Osteoblast (primary cell): ENCODE measurements at places on chromosomes 13 and 19. TPM values are rescaled to one million over a fixed set of nuclear protein-coding genes. Genes with fewer than 3 reads are reported as not detected.

GRCh38 chr13:35839806-35840205, 291.4 kb downstream of the DCLK1 start:
- DNase-seq: no peak

The ADM5 gene
- total RNA-seq: under 0.01 and 0.29 TPM in 2 replicates

The FGF21 gene
- total RNA-seq: not detected in 2 replicates

DNA sequence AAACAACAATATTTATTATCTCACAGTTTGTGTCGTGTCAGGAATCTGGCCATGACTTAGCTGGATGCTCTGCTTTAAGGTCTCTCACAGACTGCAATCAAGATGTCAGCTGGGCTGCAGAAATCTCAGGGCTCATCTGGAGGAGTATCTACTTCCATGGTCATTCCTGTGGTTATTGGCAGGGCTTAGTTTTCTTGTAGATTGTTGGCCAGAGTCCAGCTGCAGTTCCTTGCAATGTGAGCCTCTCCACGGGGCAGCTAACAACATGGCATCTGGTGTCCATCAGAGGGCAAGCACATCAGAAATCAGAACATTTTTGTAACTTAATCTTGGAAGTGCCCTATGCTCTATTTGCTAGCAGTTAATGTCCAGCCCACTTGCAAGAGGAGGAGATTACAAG, 45.7 kb upstream of the TDRD3 start:
- DNase-seq: no peak

The ZNF888 gene
- total RNA-seq: 4.7 and 5.0 TPM in 2 replicates

- DNase-seq: no peak
These were observed 837.2 kb upstream of the MIR17HG start for GRCh38 chr13:90510319-90510718.

DNA sequence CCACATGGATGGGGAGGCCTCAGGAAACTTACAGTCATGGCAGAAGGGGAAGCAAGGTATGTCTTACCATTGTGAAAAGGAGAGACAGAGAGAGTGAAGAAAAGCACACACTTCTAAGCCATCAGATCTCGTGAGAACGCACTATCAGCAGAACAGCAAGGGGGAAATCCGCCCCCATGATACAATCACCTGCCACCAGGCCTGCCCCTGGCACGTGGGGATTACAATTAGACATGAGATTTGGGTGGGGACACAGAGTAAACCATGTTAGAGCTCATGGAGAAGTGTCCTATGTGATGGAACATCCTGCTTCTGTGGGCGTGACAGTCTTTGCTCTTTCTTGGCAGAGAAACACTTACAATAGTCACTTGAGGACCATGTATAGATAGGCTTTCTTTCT, 28.1 kb upstream of the ZNF331 start:
- DNase-seq: peak; percentile 14

GRCh38 chr13:43232873-43233265, 209.5 kb downstream of the DNAJC15 start:
- DNase-seq: no peak

GRCh38 chr13:74194846-74195245, 60.6 kb upstream of the KLF12 start:
- DNase-seq: no peak

The ZNF835 gene
- total RNA-seq: 0.29 and 0.72 TPM in 2 replicates

The CYP2F1 gene
- not detected in 2 replicates for total RNA-seq

GRCh38 chr19:5127717-5128116, 158.8 kb downstream of the KDM4B start:
- DNase-seq: no peak

The CALR3 gene
- total RNA-seq: not detected in 2 replicates

The MYO1F gene
- total RNA-seq: under 0.01 and 0.72 TPM in 2 replicates

DNA sequence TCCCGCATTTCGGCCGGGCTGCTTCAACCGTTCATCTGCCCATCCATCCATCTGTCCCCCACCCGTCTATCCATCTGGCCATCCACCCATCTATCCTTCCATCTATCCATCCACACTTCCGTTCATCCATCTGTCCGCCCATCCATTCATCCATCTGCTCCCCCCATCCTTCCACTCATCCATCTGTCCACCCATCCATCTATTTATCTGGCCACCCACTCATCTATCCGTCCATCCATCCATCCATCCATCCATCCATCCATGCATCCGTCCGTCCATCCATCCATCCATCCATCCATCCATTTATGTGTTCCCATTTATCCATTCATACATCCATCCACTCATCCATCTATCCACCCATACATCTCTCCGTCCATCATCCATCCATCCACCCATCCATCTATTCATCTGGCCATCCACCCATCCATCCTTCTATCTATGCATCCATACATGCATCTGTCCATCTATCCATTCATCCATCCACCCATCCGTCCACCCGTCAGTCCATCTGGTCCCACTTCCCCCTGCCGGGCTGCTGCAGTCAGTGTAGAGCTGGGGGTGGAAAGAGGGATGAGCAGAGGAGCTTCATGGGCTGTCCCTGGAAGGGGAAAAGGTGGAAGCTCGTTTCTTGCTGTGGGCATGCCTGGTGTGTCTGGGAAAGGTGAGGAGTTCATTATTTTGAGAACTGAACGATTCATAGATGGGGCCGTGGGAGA, 722 bp downstream of the HSD11B1L start:
- peak; percentile 87 for DNase-seq

The ADGRE3 gene
- total RNA-seq: not detected in 2 replicates

GRCh38 chr13:51329606-51330005, 9.9 kb upstream of the SERPINE3 start:
- DNase-seq: no peak
